ENCODE measurements at places on chromosomes 4 and X.

DNA sequence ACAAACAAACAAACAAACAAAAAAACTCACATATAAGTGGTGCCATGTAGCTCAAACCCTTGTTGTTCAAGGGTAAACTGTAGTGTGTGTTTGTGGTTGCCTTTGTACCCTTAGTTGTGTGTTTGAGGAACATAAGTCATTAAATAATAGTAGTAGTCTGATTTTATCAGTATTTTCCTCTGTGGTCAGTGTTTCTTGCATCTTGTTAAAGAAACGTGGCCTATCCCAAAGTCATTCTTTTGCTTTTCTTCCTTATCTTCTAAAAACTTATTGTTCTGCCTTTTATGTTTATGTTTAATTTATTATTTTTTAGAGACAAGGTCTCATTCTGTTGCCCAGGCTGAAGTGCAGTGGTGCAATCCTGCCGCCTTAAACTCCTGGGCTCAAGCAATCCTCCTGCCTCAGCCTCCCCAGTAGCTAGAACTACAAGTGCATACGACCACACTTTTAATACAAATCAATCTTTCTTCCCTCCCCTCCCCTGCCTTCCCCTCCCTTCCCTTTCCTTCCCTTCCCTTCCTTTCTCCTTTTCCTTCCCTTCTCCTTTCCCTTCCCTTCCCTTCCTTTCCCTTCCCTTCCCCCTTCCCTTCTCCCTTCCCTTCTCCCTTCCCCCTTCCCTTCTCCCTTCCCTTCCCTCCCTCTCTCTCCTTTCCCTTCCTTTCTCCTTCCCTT is 26.4 kb downstream of the PRIMPOL start:
- DNase-seq, result no peak

DNA sequence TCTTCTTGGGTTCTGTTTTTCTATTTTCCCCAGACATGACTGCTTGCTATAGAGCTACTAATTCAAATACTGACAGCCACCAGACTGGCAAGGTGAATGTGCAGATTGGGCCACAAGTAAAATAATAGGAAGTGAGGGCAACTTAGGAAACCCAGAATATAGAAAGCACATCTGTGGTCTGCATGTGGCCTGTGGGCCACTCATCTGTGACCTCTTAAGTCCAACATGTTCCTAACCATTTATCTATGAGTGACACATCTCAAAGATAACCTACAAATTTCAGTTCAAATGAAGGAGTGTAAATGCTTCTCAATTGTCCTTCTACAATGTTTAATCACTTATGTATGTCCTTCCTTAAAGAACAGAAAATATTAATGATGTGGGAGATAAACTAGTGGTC is 128.9 kb downstream of the REELD1 start:
- DNase-seq, result no peak

DNA sequence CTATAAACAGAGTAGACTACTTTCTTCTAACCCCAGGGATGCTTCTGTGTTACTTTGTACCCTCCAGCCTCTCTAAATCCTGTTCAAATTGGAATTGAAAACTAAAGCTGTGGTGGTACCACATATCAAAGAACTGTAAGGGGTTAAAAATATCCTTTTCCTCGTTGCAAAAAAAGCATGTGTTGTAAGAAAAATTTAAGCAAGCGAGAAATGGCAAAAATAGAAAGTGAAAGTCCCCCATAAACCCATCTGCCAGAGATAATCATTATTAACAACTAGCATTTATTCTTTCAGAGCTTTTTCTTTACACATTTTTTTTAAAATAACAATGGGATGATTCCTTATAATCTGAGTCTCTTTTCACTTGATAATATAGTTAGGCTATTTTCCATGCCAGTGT is 40.6 kb downstream of the TMEM164 start:
- no peak for DNase-seq

- no peak for DNase-seq
Measured at GRCh38 chr4:113311047-113311446, 261.6 kb downstream of the ANK2 start.

- peak; percentile 22 for DNase-seq
Measured at GRCh38 chrX:133985164-133985966, at the start of gene GPC3. TSS of gene GPC3 (minus strand) at chrX:133985594.

DNA sequence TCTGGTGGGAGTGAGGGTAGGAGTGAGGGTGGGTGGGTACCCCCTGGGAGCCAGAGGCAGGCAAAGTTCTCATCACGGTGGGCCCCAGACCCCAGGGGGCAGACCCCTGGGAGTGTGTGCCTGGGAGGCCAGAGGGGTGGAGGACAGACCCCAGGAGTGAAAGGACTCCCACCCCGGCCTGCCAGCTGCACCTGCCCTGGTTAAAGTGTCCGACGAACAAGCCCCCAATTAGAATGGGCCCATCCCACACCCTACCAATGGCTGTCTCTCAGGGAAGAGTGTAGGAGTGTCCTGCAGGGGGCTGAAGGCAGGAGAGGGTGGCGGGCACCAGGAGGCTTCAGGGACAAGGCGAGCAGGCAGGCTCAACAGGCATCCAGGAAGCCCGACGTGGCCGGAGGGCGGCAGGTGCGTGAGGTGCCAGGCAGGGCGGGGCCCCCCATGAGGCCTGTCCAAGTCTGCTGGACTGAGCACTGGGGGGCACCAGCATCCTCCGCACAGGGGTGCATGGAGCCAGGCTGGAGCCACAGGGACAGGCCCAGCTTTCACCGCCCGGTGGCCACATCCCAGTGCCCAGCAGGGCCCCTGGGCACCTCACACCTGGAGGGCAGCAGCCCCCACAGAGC is 8.7 kb downstream of the PDE6B start:
- DNase-seq, result no peak

GRCh38 chr4:67500373-67500772 is 44.9 kb downstream of the CENPC start:
- no peak for DNase-seq

GRCh38 chr4:62571494-62571893 is 1371.4 kb downstream of the ADGRL3 start:
- no peak for DNase-seq

DNA sequence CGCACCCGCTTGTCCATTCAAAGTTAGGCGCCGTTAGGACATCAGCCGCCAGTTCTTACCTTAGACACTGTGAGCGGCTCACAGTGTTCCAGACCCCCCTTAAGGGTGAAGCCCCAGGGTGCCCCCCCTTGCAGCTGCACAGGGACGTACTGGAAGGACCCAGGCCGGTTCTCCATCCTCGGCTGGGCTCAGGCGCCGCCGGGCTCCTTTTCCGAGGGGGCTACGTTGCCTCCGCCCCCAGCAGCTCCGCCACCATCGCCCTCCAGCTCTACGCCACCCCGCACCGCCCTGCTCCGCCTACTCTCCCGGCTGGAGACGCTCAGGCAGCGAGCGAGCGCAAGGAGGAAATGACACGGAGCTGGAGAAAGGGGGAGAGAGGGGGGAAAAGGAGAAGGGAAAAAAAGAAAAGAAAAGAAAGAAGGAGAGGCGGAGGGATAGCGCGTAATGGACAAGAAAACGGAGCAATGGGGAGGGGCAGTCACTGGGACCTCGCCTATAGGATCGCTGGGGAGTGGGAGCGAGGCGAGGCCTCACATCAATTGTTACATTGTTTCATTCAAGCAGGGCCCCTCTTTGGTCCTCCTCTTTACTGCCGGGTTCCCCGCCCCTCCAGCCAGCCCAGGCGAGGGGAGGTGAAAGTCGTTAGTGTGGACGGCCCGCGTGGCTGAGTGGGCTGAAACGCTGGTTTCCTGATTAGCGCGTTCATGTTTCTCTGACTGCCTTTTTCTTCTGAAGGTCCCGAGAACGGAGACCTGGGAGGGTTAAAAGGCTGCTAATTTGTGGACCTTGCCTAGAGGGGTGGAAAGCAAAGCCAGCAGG is at the start of gene SHROOM4:
Gene SHROOM4 (minus strand): TSS at position 352 of the 819 bp plus-strand sequence. CDS start 176 bp downstream, at position 176.
- DNase-seq, result no peak

GRCh38 chrX:50470103-50471031 is at the start of gene DGKK:
TSS of gene DGKK (minus strand) at chrX:50470825. CDS start at chrX:50470678, 147 bp downstream.
- no peak for DNase-seq

DNA sequence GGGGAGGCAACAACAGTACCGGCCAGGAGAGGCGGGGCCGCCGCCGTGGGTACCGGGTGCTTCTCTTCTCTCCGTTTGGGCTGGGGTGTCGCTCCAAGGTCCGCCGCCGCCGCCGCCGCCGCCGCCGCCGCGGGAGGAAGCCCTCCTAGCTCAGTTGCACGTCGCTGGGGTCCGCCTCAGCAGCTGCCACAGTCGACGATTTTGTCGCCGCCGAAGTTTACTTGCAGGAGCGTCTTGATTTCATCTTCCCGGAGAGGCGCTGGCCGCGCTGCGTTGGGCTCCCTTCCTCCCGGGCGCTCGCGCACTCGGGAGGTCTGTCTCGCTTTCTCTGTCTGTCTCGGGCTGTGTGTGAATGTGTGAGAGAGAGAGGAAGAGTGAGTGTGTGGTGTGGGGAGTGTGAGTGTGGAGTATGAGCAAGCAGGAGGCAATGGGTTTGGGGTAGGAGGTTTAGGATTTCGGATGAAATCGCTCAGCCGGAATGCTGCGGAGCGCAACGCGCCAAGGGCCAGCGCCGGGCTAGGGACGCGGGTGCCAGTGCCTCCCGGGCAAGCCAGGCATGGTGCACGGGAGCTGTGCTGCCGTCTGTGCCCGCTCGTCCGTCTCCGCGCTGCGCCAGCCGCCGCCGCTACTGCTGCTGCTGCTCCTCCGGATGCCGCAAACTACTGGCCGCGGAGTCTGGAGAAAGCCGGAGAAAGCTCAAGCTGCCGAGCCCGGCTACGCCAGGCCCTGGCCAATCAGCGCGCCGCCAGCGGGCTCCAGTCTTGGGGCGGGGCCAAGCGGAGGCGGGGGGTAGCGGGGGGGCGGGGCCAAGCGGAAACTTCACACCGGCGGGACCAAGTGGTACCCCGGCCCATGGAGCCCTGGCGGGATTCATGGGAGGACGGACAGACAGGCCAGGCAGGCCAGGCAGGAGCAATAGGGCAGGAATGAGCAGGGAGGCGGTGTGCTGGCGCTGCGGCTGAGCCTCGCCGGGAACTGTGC is at the start of gene PCDH19:
Gene PCDH19 (minus strand): TSS at position 664 of the 981 bp plus-strand sequence. CDS start 1,676 bp downstream, outside the sequence.
- peak; percentile 19 for DNase-seq

- DNase-seq, result no peak
Measured at GRCh38 chrX:52265713-52266112, 81.0 kb downstream of the MAGED4 start.

- DNase-seq, result no peak
Measured at GRCh38 chr4:10032625-10033024, 11.3 kb upstream of the SLC2A9 start.

GRCh38 chrX:18390941-18391538 is 34.4 kb upstream of the CDKL5 start:
- DNase-seq, result peak; percentile 56

GRCh38 chrX:108420481-108420880 is 17.7 kb downstream of the COL4A6 start:
- no peak for DNase-seq

DNA sequence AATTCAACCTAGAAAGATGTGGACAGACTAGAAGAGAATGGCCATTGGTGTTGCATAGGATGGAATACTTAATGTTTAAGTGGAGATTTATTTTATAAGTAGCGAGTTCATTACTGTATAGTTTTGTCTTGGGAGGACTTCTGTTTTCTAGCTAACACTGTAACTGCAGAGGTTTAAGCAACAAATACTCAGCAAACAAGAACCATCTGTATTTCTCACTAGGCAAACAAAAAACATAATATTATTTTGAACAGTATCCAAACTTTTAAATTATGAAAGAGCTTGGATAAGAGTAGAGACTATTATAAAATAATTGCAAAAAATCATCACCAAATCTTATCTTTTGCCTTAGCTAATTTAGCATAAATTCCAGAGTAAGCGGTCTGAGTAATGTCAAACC is 121.1 kb downstream of the GLRA3 start:
- no peak for DNase-seq

GRCh38 chr4:47075262-47075661 is 43.9 kb downstream of the GABRB1 start:
- no peak for DNase-seq

- no peak for DNase-seq
Measured at GRCh38 chr4:40909363-40909876, 159.7 kb downstream of the NSUN7 start.

GRCh38 chrX:16646366-16647138 is 3.4 kb upstream of the S100G start:
- DNase-seq, result no peak

GRCh38 chr4:124144238-124144654 is 568.3 kb downstream of the ANKRD50 start:
- no peak for DNase-seq

DNA sequence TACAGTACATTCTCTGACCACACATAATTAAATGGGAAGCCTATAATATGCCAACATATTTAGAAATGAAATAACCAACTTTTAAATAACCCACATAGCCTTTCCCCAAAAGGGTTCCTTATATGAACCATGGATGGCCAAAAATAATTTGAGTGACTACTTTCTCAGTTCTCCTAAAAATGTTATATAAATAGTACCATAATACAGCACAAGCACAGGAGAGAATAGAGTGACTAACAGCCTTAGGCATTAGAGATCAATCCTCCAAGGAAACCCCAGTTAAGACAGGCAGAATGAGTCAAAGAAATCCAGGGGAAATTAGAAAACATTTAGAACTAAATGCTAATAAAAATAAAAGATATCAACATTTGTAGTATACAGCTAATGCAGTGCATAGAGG is 50.2 kb downstream of the ANKRD17 start:
- no peak for DNase-seq

DNA sequence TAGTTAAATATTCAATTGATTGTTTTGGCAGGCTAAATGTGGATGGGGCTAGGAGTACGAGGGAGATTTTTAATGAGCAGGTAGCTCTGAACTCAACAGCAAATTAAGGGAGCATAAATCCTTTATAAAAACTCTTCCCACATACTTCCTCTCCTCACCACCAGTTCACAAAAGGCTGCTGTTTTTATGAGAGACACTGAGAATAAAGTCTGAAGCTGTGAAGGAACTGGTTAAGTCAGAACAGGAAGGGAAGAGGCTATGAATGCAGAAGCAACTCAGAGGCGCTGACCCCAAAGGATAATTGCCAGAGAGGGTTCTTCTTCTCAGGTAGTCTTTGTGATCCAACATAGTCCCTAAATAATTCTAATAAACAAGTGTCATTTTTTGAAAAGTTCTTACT is 406.1 kb downstream of the GPM6A start:
- DNase-seq, result no peak

DNA sequence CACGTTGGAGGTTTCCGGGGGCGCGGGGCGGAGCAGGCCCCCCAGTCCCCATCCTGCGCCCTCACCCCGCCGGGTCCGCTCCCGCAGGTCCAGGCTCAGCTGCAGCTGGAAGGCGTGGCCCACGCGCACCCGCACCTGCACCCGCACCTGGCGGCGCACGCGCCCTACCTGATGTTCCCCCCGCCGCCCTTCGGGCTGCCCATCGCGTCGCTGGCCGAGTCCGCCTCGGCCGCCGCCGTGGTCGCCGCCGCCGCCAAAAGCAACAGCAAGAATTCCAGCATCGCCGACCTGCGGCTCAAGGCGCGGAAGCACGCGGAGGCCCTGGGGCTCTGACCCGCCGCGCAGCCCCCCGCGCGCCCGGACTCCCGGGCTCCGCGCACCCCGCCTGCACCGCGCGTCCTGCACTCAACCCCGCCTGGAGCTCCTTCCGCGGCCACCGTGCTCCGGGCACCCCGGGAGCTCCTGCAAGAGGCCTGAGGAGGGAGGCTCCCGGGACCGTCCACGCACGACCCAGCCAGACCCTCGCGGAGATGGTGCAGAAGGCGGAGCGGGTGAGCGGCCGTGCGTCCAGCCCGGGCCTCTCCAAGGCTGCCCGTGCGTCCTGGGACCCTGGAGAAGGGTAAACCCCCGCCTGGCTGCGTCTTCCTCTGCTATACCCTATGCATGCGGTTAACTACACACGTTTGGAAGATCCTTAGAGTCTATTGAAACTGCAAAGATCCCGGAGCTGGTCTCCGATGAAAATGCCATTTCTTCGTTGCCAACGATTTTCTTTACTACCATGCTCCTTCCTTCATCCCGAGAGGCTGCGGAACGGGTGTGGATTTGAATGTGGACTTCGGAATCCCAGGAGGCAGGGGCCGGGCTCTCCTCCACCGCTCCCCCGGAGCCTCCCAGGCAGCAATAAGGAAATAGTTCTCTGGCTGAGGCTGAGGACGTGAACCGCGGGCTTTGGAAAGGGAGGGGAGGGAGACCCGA is 14.0 kb downstream of the SHOX start:
- DNase-seq, result no peak
